ENCODE measurements at places on chromosomes 11 and 22. TPM values are rescaled to one million over a fixed set of nuclear protein-coding genes. Genes with fewer than 3 reads are reported as not detected.

Gene LMO1
- total RNA-seq: not detected

Gene LRRC4C
- total RNA-seq: not detected

Gene ISX
- not detected for total RNA-seq

Gene SVIP
- total RNA-seq: 35.8 TPM

Gene GRAP2
- total RNA-seq: 148 TPM

All from T-helper 2 cell treated with Interferon-gamma antibody and Interleukin-4, amounts not matched to agents 100 ng/mL and 5 ng/mL, for 36 hours (primary cell).